ENCODE measurements at places on chromosomes 3 and 15. TPM values are rescaled to one million over a fixed set of nuclear protein-coding genes. Genes with fewer than 3 reads are reported as not detected.

DNA sequence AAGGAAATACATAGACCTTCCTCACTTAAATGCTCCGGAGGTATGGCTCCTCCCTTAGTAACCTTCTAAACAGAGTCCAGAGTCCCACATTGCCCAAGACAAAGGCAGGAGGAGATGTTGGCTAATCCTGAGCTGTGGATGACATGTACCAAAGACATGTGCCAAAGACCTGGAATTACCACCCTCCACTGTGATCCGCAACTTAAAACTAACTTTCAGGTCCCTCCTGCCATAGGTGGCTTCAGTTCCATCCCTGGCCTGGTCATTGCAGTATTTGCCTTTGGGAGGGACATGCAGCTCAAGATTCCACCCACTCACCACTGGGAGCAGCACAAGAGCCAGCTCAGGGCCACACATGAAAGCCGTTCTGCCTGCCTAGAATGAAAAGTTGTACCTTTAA lies 28.0 kb downstream of the MYZAP start:
- DNase-seq: no peak

DNA sequence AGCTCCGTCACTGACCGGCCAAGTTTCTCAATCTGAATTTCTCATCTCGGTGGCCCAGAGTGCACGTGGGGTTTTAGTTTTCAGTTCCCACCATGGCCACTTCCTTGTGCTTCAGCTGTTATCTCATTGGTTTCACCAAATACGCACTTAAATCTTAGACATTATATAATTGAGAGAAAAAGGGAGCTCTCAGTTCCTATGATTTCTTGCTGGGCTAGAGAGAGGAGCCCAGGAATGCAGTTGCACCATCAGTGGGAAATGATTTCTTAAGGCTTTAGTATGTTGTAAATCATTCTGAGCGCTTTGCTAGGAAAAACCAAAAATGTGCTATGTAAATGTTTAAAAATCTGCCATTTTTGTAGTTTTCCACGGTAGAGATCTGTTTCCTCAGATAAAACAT lies 53.2 kb downstream of the OXNAD1 start:
- DNase-seq: no peak

GRCh38 chr15:27993544-27993943 lies 105.6 kb downstream of the OCA2 start:
- no peak for DNase-seq

DNA sequence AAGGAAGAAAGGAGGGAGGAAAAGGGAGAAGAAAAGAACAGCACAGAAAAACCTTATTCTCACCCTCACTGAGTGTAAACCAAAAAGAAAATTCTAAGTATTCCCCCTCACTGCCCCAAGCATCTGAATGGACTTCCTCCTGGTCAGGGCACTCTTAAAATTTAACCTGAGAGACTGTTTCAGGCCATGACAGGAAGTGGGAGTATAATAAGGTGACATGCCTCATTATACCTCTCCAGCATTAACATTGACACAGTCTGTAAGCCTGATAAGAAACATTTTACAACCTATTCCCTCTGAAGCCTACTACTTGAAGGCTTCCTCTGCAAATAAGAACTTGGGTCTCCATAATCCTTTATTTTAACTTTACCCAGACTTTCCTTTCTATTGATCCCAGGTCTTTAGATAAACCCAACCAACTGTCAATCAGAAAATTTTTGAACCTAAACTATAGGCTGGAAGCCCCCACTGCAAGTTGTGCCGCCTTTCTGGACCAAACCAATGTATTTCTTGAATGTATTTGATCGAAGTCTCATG lies 41.7 kb downstream of the SLCO2A1 start:
- DNase-seq: peak; percentile 22

Gene FANCD2OS
- not detected for total RNA-seq
